NCI-H510A treated with DMSO at 0.1 percent for 48 hours (cell line): ENCODE measurements at places on chromosomes 3 and 15.

- DNase-seq: no peak
Observed at GRCh38 chr3:32597656-32598055, 27.0 kb upstream of the DYNC1LI1 start.

DNA sequence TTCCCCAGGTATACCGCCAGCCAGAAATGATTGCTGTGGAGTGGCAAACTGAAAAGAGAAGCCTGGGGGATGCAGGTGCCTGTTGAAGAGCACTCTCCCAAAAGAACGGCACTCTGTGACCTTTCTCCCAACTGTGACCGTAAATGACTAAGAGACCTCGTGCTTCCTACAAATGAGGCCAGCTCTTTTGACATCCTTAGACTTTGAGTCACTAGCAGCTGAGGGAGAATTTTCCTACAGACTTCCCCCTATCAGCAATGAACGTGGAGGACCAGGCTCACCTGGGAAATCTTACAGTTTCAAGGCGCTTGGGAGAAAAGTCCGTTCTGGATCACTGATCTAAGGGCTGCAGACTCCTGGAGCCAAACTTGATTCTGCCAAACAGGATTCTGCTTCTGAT lies 8.6 kb downstream of the AQP9 start:
- peak; percentile 71 for DNase-seq

DNA sequence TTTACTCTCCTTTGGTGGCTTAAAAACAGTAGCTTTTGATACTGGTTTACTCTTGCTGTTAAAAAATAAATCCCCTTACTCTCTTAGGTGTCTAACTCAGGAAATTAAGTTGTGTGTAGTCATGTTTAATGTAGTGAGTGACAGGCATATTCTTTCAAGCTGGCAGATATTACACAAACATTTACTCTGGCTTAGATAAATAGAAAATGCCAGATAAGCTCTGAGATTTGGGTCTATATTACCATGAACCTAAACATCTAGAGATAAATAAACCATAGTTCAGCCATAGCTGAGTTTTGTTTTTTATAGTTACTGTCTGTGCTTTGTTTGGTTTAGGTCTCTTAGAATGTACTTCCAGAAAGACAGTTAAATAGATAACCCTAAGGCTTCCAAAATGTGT lies 2.4 kb downstream of the SEMA6D start:
- DNase-seq: no peak

GRCh38 chr3:42682301-42683070 lies 2.9 kb upstream of the KLHL40 start:
- no peak for DNase-seq

DNA sequence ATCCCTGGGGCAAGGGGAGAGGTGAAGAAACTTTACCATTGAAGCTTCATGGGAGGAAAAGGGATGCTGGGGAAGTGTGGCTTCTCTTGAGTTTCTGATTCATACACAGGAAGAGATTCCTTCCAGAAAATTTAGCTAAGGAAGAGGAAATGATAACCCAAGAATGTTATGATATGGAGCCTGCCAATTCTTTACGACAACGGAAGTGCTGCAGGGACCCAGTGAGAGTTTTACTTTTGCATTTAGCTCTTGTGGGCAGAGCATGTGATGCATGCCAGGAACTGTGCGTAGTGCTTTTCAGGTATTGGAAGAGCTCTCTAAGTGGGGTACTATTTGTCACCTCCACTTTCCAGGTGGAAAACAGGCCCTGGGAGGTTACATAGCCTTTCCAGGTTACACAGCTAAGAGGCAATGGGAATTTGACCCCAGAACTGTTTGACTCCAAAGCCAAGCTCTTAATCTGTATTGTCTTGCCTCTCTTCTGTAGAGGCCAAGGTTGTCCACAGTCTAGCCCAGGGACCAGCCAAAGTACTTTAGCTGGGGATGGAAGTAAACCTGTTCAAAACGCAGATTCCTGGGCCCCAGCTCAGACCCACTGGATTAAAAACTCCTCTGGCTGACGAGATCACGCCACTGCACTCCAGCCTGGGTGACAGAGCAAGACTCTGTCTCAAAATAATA lies 23.0 kb downstream of the CMTM7 start:
- no peak for DNase-seq

DNA sequence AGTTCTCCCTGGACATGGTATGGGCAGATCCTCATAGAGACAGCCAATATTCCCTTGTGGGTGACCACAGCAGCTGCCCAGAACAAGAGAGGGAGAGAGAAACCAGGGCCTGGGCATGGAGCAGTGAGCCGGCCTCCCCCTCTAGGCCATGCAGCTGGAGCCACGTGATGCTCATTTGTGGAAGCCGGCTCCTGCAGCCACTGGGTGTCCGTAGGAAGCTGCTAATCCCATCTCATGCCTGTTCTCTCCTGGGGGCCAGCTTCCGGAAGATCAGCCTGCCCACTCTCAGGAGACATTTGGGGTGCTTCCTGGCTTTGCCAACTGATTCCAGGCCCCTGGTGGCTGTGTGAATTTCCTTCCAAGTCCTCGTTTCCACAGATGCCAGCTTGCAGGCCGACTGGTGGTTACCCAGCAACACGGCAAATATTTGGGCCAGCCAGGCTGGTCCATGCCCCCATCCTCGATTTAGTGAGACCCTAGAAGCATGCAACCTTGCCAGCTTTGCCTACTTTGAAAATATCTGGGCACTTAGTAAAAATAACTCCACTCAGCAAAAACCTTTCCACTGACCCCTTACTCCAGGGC lies 55.3 kb downstream of the LINGO1 start:
- DNase-seq: no peak

DNA sequence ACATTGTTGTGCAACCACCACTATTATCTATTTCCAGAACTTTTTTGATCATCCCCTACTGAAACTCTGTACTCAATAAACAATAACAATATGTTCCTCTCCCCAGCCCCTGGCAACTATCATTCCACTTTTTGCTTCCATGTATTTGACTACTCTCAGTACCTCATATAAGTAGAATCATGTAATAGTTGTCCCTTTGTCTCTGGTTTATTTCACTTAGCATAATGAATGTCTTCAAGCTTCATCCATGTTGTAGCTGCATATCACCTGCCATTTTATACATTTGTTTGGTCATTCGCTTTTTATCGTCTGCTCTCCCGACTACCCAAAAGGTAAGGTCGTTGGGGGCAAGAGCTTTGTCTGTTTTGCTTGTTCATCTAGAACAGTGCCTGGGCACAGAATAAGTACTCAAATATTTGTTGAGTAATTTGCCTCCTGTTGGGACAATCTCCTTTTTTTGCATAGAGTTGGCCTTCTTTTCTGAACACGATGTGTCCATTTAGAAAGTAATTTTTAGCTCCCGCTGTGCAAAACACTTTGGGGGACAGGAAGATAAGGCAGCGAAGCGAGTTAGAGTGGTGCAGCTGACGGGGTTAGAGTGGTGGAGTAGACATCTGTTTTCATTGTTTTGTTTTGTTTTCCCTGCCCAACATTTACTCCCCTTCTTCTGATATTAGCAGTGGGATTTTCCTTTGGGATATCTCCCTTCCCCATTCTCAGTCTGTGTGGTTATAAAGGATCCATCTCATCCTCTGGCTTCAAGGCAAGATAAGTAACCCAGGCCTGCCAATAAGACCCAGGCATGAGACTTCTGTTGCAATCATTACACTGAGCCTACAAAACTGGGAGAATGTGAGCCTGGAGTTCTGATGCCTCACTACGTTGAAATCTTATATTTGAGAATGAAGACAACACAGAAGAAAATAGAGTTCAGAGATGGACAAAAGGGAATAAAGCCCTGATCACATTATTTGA lies 83.4 kb upstream of the RNU6-1 start:
- peak; percentile 45 for DNase-seq

GRCh38 chr3:66419036-66419435 lies 81.8 kb downstream of the LRIG1 start:
- no peak for DNase-seq

- DNase-seq: no peak
Observed at GRCh38 chr3:185534511-185534910, 17.9 kb downstream of the LIPH start.

DNA sequence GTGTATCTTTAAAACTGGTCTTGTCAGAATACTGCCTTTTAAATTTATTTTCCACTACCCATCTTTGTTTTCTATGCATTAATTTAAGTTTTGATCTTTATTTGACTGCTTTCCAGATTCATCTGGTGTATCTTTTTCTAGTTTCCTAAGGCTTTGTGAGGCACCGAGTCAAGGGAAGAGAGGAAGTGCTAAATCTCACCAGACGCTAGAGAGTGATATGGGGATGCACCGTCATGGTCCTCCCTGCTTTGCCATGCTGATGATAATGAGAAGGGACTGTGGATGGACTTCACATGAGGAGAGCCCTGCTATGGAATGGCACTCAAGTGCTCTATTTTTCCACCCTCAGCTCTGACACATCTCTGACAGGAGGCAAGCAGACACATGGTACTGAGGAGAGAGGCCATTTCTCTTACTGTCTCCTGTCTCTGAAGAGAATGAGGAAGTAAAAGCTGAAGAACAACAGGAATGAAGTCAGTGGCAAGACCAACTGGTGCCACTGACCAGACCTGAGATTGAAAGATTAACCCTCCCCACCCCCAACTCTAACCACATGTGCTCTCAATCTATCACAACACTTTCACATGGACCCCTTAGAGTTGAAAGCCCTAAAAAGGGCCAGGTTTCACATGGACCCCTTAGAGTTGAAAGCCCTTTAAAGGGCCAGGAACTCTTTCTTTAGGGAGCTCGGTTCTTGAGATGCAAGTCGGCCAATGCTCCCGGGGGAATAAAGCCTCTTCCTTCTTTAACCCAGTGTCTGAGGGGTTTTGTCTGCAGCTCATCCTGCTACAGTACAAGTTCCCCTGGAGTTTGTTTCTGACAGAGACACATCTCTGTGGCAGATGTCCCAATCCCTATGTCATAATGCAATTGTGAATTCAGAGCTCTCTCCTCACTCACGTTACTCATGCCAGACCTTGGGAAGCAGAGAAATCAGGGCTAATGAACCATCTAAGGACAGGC lies at the start of gene IQCF2:
Gene IQCF2, plus strand, starts transcription at position 913 of the 963 bp plus-strand sequence. CDS start 52 bp downstream, outside the sequence.
- DNase-seq: no peak

DNA sequence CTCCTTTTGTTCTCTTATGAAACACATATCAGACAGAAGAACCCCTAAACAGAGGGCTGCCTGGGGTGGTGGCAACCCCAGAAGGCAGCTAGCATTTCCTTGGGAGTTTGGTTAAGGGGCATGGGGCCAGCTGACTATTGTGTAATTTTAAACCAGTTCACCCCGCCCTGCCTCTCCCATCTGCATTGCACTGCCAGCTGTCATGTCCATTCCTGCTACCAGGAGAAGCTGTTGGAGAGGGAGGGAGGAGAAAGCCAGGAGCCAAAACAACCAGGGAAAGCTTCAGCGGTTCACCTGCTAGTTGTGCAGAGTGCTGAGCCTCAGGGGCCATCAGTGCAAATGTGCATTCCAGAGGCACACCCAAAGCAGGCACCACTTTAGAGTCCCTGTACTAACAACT lies 47.6 kb upstream of the ATP1B3 start:
- DNase-seq: peak; percentile 59

DNA sequence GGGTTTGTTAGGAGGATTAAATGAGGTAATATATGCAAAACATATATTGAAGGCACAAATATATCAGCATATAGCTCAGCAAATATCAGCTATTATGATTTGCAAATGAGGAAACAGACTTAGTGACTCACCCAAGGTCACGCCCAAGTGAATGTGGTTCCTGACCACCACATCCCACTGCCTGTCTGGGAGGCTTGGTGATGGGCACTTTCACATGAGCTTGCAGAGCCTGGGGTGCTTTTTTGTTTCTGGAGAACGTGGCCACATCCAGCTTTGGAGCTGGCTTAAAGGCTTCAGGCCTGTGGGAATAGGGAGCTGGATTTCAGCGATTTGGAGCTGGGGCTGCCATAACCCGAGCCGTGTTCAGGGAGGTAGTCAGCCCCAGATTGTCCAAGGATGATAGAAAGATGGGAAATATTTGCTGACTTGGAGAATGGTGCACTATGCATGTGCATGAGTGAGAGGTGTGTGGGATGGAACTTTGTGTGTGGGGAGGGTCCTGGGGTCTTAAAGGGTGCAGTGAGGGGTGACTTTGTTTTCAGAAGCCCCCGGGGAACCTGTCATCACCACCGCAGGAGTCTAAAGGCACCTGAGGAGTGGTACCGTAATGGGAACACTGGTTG lies 12.0 kb upstream of the FGD5 start:
- no peak for DNase-seq

- no peak for DNase-seq
Observed at GRCh38 chr3:55988905-55989304, 479.4 kb downstream of the ERC2 start.
